ENCODE measurements at places on chromosomes 7 and 10. TPM values are rescaled to one million over a fixed set of nuclear protein-coding genes. Genes with fewer than 3 reads are reported as not detected.

The TMEM120A gene
- 14.0 TPM for total RNA-seq

The CHST3 gene
- 17.9 TPM for total RNA-seq

The ACHE gene
- not detected for total RNA-seq

The IKZF1 gene
- not detected for total RNA-seq

The SP8 gene
- 0.40 TPM for total RNA-seq
